Activated CD8-positive, alpha-beta memory T cell treated with anti-CD3 and anti-CD28 coated beads for 1 hour (primary cell): ENCODE measurements at places on chromosomes 1 and 21.

DNA sequence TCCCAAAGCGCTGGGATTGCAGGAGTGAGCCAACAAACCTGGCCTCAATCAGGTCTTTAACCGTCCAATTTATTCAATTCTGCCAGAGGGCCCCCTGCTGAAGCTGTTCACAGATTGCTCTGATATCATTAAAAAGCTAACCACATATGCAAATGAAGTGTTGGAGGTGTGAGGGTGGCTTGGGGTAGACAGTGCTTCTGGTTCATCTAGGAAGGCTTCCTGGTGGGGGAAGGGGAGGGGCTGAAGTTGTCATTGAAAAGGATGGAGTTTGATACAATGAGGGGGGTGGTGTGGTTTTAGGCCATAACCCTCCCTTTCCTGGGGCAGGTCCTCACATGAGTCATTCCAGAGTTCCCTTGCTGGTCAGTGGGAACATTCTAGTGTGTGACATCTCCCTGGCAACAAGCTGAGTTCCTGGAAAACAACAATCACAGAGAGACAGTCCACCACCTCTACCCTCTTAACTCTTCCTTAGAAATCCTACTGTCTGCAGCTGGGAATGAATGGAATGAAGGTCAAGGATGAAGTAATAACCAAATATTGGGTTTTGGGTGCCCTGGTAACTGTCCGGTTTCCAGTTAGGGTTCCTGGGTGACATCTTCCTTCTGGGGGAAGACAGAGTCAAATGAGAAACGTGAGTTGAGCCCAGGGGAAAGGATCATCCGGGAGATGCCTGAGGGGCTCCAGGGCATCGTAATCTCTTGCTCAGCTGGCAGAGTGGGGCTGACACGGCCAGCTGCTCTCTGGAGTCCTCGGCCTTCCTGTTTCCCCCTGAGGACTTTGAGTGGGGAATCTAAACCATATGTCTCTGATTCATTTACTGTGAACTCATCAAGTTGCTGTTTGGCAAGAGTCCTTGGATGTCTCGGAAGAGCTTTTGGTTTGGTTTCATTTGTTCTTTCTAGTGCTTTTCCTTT is 32.2 kb downstream of the BATF3 start:
- DNase-seq, result no peak

DNA sequence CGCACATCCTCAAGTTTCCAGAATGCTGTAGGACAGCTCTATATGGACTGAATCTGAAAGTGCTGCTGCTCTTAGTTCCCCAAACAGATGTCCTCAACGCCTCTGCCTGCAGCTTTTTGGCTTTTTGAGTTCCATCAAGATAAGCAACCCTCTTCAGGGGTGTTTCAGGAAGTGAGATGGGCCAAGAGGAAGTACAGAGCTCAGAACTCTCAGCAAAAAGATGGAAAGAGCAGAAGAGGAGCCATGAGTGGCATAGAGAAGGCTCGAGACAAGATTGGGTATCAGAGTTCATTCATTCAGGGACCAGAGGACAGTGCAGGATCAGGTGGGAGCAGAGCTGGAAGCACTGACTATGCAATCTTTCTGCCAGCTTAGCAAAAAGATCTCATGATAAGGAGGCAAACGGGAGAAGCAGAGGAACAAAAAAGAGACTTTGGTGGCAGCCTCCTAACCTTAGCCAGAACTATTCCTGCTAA is at the start of the genes ADORA3 and TMIGD3:
Gene ADORA3, minus strand, starts transcription at position 49 of the 476 bp plus-strand sequence. CDS start 279 bp downstream, outside the sequence.
Gene TMIGD3, minus strand, starts transcription at position 49 of the 476 bp plus-strand sequence. CDS start 279 bp downstream, outside the sequence.
- DNase-seq, result no peak

DNA sequence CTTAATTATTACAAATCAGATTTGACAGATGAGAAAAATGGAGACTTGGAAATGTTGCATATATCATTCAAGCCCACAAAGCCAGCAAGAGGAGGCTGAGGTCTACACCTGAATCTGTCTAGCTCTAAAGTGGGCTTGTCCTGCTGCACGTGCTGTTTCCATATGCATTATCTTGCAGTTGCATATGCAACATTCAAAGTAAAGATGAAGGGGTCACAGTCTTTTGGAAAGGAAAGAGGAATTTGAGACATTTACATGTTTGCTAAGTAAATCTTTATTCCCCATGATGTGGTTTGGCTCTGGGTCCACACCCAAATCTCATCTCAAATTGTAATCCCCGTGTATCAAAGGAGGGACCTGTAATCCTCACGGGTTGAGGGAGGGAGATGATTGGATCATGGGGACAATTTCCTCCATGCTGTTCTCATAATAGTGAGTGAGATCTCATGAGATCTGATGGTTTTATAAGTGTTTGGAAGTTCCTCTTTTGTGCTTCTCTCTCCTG is 98.3 kb downstream of the BACH1 start:
- DNase-seq, result no peak

GRCh38 chr1:109499081-109499480 is 5.2 kb downstream of the CYB561D1 start:
- DNase-seq, result no peak

GRCh38 chr1:63116016-63116415 is 206.4 kb upstream of the FOXD3 start:
- DNase-seq, result no peak

GRCh38 chr1:15412843-15413242 is 3.2 kb downstream of the EFHD2 start:
- DNase-seq, result no peak

GRCh38 chr1:161115132-161115711 is 2.6 kb downstream of the PFDN2 start:
- no peak for DNase-seq

- no peak for DNase-seq
These were observed 63.9 kb downstream of the SDC3 start for GRCh38 chr1:30844631-30845030.

- no peak for DNase-seq
These were observed 12.0 kb upstream of the PCBP3 start for GRCh38 chr21:45631540-45631939.

- DNase-seq, result no peak
These were observed 59.2 kb downstream of the HTR6 start for GRCh38 chr1:19723874-19724273.

- DNase-seq, result no peak
These were observed 182.8 kb upstream of the TMEM51 start for GRCh38 chr1:14970799-14971141.

DNA sequence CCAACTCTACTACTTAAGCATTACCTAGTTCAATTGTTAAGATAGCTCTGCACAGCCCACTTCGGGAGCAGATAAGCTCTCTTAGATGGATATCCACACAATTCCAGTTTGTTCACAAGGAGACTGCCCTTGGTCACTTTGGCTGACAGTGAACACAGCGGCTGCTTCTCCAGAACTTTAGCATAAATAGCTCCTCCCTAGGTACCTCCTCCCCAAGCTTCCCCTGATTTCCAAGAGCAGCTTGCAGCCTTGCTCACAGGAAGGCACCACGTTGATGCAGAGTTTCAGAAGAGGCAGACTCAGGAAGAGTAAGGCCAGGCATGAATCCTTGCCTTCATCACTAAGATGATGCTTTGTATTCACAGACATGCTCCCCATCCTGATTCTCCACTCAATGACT is 24.7 kb downstream of the TFF3 start:
- no peak for DNase-seq

GRCh38 chr1:205069371-205070125 is 14.7 kb downstream of the TMEM81 start:
- DNase-seq, result no peak

- no peak for DNase-seq
These were observed 133.0 kb downstream of the ETS2 start for GRCh38 chr21:38938769-38939168.

DNA sequence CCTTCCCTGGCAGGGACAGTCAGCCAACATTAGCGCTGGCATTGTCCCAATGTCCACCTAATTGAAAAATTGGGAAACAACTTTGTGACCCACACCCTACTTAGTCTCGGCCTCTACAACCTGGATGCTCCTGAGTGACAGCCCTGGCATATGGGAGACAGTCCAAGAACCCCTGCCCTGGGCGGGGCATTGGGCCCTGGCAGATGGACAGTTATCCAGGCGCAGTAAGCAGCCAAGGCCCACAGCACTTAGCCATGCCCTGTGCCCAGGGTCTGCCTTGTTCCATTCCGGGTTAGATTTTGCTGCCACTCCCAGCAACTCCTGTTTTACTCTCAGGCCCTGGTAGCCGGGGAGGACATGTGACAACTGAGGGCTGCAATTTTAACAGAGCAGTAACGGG is 50.3 kb downstream of the NFASC start:
- no peak for DNase-seq

- no peak for DNase-seq
These were observed 40.0 kb downstream of the NTPCR start for GRCh38 chr1:232990176-232991128.

DNA sequence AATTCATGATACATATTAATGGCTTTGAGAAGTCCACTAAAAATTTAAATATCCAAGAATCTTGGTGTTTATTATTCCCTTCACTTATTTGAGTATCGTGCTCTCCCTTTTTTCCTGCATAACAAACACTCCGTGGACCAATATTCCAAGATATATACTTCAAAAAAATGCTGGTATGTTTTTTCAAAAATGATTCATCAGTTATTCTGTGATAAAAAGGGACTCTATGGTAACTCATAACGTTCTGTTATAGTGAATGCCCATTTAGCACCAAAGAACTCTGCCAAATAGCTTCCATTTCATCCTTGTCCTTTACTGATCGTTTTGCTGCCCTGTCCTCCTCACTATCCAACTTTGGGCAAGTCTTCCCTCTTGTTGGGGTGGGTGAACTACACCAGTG is 12.9 kb downstream of the GIPC2 start:
- DNase-seq, result no peak

GRCh38 chr21:31186916-31187315 is 148.6 kb upstream of the KRTAP19-8 start:
- DNase-seq, result no peak

DNA sequence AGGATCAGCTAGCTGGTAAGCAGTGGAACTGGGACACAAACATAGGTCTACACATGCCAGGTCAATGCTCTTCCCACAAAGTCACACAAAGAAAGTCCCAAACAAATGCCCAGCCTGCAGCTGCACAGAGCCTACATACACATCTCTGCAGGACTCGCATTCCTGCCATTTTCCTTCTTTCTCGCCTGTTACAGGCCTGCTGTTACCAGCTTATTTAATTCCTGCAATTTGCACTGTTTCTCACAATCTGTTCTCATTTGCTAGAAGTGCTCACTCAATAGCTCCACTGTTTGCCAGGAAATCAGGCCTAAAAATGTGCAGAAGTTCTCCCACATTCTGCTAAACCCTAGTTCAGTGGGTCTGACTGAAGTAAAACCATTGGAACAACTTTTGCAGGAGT is 362.6 kb upstream of the C1orf87 start:
- no peak for DNase-seq

- no peak for DNase-seq
These were observed 341.0 kb upstream of the NEGR1 start for GRCh38 chr1:72623299-72623708.

- DNase-seq, result no peak
These were observed 102.8 kb downstream of the POFUT2 start for GRCh38 chr21:45184869-45185268.

DNA sequence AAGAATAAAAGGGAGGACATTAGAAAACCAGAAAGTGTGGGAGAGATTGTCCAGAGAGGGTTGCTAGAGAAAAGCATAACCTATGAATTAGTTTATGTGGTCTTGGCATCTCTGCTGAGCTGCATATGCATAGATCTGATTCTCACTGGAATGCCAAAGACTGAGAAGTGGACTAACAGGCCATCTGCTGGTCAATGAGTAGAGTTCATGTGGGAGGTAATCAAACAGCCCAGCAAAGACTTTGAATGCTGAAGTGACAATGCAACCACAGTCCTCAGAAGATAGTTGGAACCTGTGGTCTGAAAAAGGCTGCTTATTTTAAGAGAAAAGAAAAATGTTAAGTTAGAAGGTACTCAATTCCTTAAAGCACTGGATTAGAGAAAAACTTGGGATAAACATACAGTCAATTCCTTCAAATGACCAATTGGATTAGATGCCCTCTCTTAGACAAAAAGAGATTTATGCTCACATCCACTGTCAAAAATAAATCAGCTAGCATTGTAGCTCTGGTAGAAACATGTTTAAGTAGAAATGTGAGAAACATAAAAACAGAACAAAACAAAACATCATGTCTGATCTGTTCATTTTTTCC is 382.8 kb downstream of the AMY1C start:
- DNase-seq, result no peak

GRCh38 chr1:182651339-182651724 is 33.1 kb downstream of the RGS8 start:
- no peak for DNase-seq

DNA sequence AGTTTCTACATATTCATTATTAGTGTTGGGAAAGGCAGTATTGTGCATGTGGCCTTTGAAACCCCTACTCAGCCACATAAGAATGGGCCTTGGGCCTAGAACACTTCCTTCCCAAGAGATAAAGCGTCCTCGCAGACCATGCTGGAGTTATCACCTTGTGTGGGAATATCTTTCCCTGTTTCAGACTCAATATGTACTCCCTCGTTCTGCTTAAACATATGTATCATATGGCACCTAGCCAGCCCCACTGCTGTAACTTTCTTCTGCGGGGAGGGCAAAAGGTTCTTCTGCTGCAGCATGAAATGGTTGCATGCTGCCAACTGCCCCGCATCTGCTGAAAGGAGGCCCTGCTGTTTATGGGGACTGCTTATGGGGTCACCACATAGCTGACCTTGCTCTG is 92.0 kb downstream of the CRB1 start:
- DNase-seq, result no peak

DNA sequence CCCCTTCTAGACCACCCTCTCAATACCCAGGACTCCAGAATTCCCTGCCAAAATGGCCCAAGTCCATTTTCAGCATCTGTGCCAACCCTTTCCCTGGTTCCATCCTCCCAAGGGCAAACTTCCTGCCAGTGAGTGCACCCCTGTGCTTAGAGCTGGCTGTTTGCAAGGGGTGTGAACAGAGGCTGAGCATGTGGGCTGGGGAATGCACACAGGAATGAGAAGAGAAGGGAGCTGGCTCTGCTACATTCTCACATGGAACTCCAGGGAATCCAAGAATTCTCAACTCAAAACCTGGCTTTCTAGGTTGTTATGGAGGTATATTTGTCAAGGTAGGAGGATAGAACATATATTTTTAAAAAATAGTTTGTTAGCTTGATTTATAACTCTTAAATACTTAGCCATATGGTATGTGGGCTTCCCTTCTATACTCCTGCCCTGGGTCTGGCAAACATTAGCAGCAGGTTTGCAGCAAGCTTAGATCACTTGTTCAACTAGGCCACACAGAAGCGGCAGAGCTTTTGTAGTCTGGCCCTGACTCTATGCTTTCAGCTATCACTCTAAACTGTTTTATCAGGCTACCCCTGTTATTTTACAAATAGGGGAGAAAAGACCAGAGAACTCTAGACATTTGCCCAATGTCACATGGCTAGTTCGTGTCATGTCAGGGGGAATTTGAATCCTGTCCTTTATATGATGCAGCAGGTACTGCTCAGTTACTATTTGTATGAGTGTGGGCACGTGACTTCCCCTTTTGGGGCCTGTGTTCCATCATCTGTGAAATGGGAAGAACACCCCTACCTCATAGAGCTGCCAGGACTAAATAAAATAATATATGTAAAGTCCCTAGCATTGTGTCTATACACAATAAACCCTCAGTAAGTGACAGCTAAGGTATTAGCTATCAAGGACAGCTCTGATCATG is 8.1 kb upstream of the STMN1 start:
- no peak for DNase-seq

DNA sequence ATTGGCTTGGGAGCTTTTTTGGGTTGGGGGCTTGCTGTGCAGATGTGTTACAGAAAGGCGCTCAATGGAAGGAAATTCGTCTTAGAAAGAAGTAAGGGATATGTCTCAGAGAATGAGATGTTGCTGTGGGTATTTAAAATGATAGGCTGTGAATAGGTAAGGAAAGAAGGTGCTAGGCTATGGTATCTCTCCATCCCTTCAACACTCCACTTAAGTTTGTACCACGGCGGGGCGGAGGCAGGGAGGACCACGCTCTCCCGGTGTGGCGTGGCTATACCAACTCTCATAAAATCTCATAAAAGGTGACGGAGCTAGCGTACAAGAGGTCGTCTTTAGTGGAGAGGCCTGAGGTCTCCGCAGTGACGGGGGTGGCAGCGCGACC is 305 bp upstream of the RPS6KC1 start:
- DNase-seq, result no peak
